ENCODE measurements at places on chromosomes 12 and 14.

DNA sequence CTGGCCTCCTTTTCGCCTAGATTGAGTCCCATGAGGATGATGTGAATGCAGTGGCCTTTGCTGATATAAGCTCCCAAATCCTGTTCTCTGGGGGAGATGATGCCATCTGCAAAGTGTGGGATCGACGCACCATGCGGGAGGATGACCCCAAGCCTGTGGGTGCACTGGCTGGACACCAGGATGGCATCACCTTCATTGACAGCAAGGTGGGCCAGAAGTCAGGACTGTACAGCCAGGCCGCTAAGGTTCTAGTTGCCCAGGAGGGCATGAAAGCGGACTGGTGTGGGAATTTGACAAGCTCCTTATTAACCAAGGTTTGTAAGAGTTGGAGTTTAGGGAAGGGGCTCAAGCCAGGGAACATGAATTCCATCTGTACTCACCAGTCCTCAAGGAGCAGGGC is 4.9 kb upstream of the NRL start:
- no peak for DNase-seq

DNA sequence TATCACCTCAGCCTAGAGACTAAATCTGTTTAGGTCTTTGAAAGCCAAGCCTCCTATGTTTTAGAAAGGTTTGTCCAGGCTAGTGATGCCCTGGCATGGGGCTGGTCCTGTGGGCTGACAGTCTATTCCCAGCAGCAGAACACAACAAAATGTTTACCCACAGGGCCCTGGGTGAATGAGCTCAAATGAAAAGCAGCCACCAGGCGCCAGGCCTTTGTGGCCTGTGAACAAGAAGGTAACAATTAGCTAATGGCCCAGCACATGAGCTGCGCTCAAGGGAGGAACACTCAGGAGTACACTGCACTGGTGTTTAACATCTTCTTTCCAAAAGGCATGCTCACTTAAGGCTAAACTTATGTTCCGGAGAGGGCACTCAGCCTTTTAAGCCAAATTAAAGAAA is 202.2 kb downstream of the MON2 start:
- no peak for DNase-seq

- no peak for DNase-seq
Observed at GRCh38 chr12:110137786-110138185, 13.6 kb downstream of the IFT81 start.

DNA sequence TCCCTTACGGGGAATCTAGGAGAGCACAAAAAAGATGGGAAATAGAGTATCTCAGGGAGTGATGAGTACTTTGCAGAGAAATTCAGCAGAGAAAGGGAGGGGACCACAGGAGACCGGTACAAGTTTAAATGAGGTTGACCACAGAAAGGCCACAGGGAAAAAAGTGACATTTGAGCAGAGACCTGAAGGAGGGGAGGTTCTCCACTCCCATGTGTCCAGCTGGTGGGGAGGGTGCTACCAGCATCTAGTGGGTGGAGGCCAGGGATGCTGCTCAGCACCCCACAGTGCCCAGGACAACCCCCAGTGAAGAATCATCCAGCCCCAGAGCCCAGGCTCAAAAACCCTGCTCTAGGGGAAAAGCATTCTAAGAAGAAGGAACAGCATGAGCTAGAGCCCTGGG is 34.6 kb downstream of the TESC start:
- DNase-seq, result no peak

- DNase-seq, result no peak
Observed at GRCh38 chr14:100778526-100778882, 47.4 kb upstream of the MEG3 start.

Measured in stimulated activated CD4-positive, alpha-beta T cell treated with anti-CD3 and anti-CD28 coated beads, Interleukin-1b, Interleukin-23, amount 100 ng/mL, for 48 hours (primary cell).